Calu3 (cell line): ENCODE measurements at places on chromosomes 3 and 15.

GRCh38 chr15:91496754-91497691 lies 356.5 kb upstream of the SLCO3A1 start:
- peak; percentile 18 for DNase-seq

- peak; percentile 12 for DNase-seq
Observed at GRCh38 chr15:79433276-79433990, 1.3 kb downstream of the MINAR1 start.

DNA sequence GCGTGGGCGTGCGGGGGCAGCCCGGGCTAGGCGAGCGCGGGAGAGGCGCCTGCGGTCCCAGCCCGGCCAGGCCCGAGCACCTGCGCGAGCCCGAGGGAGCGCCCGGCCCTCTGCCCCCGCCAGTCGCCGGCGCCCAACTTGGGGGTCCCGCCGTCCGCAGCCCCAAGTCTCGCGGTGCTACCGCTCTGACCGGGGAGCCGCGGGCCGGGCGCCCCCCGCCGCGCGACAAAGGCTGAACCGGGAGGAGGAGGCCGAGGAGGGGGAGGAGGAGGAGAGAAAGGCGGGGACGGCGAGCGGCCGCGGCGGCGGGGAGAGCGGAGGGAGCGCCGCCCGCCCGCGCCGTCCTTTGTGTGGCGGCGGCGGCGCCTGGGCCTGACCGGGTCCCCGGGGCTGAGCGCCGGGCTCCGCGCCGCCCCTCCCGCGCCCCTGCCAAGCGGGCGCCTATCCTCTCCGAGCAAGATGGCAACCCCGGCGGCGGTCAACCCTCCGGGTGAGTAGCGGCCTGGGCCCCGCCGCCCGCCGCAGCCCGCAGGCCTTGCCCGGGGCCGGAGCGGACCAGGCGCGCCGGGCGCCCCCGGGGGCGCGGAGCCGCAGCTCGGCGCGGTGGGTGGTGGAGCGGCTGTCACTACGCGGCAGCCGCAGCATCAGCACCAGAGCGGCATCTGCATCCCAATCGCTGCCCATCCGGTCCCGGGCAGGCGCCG lies at the start of gene ARNT2:
Gene ARNT2 (plus strand): TSS at position 326 of the 704 bp plus-strand sequence. CDS start 134 bp downstream, at position 460.
- peak; percentile 35 for DNase-seq

DNA sequence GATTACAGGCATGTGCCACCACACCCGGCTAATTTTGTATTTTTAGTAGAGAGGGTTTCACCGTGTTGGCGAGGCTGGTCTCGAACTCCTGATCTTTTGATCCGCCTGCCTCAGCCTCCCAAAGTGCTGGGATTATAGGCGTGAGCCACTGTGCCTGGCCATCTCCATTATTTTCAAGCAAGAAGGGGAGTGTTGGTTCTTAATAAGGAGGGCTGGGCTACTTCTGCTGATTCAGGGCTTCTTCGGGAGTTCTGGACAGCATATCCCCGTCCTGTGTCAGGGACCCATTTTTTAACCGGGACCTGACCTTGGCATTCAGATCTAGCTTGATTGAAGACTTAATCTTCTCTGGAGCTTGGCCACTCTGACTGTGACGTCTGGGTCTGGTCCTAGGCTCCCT lies 74.1 kb upstream of the SYN2 start:
- no peak for DNase-seq
